Right kidney (tissue), 9 donors: ENCODE measurements at places on chromosomes 16 and 17.

DNA sequence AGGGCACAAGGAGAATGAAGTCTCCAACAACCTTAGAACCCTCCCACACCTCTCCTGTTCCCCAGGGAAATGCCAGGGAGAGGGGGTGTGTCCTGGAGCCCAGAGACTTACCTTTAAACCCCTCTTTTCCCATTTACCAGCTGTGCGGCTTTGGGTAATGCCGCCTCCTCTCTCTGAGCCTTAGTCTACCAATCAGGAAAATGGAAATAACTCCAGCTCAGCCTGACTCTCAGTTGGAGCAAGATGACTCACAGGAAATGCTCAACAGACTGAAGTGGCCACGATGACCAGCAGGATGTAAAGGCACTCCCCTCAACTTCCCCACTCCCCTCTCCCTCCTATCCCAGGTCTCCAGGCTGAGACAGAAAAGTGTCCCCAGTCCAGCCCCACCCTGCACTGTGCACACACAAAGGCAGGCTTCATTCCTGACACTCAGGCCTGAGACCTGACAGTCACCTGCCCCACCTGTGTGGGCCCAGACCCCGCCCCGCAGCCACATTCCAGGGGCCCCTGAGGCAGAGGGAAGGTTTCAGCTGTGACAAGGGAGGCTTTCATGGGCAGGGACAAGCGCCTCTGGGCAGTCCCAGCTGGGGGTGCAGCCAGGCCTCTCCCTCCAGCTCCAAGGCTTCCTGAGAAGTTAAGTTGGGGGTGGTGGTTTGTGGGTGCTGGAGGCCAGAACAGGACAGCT is 3.0 kb upstream of the KRT15 start:
- DNase-seq, result no peak

- DNase-seq, result no peak
Measured at GRCh38 chr16:11392041-11392581, 46.9 kb downstream of the RMI2 start.

DNA sequence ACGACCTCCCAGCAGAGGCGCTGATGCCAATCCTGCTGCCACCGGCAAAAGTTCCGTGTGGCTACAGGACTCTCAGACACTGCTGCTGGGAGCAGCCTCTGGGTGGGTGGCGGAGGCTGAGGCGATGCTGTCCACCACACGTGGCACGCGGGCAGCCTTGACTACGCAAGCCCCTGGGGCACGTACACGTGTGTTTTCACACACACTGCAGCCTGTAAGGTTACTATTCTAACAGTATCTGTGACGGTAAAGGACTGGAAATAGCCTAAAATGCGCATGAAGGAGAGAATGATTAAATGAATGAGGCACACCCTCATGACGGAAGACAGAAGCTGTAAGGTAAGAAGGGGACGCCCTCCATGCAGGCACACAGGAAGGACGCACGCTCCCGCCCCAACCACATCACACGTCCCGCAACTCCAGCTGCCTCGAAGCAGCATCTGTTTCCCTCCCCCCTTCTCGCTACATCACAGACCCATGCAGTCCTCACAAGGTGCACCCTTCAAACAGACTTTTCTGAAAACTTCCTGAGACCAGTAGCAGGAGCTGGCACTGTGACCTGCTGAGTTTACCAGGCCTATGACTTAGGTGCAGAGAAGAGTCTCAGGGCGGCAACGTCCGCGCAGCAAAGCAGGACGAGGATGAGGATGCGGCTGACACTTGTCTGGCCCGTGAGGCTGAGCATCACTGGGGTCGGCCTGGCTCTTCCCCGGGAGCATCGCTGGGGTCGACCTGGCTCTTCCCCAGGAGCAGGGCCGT is 28.7 kb upstream of the FASN start:
- no peak for DNase-seq

DNA sequence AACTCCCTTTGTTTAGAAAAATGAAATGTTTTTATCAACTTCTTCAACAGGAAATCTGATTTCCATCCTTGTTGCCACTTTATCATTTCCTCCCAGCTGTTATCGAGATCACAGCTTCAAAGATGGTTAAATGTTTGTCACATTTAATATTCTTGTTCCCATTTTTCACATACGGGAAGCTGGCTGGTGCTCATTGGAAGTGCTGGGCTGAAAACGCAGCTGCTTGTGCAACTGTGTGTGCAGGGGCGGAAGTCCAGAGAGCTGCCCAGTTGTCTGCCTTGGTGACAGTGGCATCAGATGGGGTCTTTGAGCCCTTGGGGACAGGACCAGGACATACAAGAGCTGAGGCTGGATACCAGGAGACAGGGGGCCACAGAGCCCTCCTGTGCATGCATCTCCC is 549.2 kb upstream of the CDH11 start:
- no peak for DNase-seq

DNA sequence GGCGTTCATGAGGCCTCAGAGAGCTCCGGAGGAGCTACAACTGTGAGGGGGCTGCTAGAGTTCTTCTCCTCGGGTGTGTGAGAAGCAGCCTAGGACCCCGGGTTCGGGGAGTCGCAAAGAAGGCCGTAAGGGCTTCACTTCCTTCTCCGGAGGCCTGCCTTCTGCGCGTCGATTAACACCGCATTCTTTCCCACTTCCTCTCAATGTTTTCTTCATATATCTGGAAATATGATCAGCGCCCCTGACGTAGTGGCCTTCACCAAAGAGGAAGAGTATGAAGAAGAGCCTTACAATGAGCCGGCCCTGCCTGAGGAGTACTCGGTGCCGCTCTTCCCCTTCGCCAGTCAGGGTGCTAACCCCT is 449 bp downstream of the SMCR8 start:
- no peak for DNase-seq

DNA sequence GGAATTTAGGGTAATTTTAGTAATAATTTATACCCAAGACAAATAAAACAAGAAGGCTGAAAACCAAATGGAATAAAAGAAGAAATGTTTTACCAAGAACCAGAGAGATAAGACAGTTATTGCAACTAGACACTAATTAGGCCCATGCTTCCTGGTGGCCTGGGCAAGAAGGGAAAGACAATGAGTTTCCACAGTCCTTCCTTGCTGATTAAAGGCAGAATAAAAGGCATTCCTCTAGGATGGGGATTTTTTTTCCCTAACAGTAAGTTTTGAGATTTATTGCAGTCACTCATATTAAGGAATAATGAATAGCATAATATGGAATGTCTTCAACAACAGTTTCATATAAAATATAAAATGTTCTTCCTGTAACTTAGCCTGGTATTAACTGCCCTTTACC is 41.5 kb downstream of the TOM1L2 start:
- no peak for DNase-seq

GRCh38 chr16:2848933-2849725 is 8.8 kb downstream of the PRSS22 start:
- DNase-seq, result no peak

GRCh38 chr16:330741-331140 is 21.8 kb downstream of the AXIN1 start:
- DNase-seq, result no peak

GRCh38 chr17:81814748-81815645 is 11.0 kb downstream of the GCGR start:
- peak; percentile 72 for DNase-seq

DNA sequence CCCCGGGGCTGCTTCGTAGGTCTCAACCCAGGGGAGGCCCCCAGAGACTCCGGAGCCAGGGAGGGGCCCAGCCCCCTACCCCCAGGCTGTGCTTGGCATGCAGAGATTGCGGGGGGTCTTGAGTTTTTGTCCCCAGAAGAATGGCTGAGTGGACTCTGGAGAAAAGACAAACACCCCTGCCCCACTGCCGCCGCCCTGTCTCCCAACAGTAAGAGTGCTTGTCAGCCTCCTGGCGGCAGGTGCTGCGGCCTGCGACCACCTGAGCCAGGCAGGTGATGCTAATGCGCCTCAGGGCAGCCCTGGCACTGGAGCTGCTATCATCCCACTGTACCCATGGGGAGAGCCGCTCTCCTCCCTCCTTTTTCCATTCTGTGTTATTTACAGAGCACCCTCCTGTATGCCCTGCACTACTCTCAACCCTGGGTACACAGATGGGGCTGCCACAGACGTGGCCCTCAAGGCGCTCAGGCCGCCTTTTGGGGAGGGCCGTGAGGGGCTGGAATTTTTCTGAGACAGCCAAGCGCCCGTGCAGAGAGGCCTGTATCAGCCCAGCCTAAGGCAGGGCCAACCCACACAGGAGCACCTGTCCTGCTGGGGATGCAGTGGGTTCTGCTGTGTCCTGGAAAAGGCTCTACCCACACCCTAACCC is 2.6 kb upstream of the IL17C start:
- no peak for DNase-seq

GRCh38 chr16:4900036-4900435 is 36.9 kb downstream of the PPL start:
- no peak for DNase-seq

GRCh38 chr17:82193520-82194220 is 19.0 kb downstream of the CCDC57 start:
- DNase-seq, result no peak

GRCh38 chr17:7221278-7222092 is 1.7 kb downstream of the ACADVL start:
- no peak for DNase-seq

GRCh38 chr17:82935966-82936767 is 96.3 kb upstream of the ZNF750 start:
- DNase-seq, result peak; percentile 17

DNA sequence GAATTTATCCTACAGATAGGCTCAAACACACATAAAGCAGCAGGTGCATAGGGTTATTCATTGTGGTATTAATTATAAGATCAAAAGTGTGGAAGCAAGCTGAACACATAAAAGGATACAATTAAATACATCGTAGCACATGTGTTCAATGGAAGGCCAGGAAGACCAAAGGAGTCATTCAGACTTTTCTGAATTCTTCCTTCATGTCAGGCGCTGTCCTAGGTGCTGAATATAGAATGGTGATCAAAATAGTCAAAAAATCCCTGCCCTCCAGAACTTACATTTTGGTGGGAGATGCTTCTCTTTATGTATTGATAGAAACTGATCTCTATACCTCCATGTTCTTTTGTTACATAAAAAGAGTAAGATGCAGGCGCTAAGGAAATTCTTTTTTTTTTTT is 439.0 kb upstream of the ASIC2 start:
- no peak for DNase-seq
